NCI-H187 (cell line): ENCODE measurements at places on chromosomes 11 and 22.

- DNase-seq, result no peak
Measured at GRCh38 chr22:44337678-44338004, 24.9 kb upstream of the SHISAL1 start.

DNA sequence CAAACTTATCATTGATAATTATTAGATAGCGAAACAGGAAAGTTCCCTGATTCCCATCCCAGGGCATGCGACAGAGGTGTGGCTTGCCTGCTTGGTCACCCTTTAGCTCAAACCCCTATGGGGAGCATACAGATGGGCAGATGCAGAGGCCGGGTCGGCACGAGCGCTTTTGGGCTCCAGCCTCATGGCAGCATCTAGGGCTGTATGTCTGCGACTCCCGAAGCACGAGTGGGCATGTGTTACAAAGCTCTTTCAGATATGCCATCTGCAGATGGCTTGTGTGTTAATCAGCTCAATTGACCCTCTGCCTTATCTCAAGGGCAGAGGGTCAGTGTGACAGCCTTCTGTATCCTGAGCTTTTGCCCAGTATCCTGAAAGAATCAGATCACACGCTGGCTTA lies 2069.3 kb upstream of the RAG2 start:
- DNase-seq, result no peak

DNA sequence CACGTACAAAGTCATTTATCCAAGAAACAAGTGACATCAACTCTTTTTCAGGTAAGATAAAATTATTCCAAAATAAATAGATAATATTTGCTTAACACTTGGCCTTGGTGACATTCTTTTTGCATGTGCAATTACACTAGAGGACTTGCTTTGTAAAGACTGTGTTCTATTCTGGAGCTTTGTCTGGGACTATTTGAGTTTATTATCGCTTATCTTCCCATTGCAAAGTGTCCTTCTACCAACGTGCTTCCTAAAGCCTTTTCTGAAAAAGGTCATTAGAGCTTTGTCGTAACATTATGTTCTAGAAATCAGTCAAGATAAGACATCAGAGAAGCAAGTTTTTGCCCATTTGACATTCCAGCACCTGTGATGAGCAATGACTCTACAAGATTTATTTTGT lies 78.3 kb upstream of the MYO18B start:
- DNase-seq, result no peak

GRCh38 chr11:117185736-117186430 lies 7.3 kb downstream of the SIDT2 start:
- DNase-seq, result no peak

DNA sequence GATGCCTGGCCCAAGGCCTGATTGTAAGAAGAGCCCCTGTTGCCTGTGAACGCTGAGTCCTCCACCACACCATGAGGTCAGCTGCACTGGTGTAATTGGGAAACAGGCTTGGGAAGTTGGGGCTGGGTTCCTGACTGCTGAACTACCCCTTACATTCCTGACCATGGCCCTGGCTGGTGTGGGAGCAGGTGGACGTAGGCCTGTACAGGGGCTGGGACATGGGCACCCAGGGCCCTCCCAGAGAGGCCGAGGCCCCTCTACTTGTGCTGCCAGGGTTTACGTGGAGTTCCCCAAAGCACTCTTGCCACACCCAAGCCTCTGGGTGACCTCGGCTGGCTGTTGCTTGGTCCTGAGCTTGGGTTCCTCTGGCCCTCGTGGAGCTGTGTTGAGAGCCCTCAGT lies 5.4 kb downstream of the RELT start:
- no peak for DNase-seq

DNA sequence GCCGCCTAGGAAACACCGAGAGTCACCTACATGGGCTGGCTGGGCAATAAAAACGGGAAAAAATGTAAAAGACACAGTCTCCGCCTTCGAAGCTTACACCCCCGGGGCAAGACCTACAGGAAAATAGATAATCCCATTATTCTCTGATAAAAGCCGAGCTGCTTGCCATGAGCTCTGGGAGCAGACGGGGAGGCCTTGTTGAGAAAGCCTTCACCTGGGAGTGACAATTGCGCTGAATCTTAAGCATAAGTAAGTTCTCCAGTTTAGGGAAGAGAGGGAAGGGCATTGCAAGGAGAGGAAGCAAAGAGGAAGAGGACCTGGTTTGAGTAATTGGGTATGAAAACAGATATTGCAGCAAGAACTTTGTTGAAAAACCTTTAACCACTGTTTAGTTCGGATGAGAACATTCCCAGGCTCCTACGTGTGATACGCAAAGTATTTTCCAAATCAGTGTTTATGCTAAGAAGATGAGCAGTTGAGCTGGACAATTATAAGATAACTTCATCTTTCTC lies 813 bp upstream of the BTBD10 start:
- DNase-seq, result no peak

DNA sequence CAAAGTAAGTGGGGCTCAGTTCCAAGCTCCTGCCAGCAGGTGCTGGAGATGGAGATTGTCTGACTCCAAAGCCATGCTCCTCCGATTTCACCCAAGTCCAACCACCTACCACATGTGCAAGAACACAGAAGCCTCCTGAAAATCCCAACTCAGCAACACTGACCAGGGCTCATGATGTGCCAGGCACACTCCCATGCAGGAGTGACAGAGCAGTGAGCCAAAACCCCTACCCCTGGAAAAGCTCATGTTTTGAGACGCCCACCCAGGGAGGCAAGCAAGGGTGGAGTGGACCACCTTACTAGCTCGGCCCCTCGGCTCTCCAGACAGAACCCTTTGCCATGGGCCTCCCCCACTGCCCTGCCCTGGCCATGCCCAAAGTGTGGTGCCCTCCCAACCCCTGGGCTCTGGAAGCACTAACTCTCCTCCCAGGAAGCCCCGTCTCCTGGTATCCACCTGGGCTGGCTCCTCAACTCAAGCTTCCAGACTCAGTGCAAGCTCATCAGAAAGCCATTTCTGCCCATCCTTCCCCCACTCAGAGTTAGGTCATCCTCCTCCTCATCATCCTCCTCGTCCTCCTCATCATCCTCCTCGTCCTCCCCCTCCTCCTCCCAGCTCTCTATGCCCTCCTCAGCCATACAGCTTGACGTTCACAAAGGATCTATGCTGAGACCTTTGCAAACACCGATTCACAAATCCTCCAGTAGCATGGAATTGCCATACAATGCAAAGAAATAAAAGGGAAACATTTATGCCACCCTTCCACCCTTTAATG lies 154.9 kb downstream of the MPPED1 start:
- DNase-seq, result no peak

- DNase-seq, result no peak
Measured at GRCh38 chr11:121567995-121568394, 115.2 kb upstream of the SORL1-AS1 start.

- DNase-seq, result no peak
Measured at GRCh38 chr11:104522650-104523049, 358.7 kb upstream of the PDGFD start.

DNA sequence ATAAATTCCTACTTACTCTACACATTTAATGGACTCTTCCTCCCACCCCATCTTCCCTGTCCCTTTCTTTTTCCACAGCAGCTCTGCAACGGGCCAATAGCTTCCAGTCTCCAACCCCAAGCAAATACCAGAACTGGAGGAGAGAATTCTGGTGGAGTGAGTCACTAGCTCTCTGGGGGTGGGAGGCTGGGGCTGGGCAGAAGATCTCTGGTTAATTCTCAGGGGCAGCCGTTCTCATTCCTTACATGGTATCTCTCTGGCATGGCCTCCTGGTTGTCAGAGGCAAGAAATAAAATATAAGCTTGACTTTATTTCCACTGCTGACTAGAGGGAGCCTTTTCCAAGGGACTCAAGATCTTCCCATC lies 90.4 kb upstream of the PARVA start:
- no peak for DNase-seq

DNA sequence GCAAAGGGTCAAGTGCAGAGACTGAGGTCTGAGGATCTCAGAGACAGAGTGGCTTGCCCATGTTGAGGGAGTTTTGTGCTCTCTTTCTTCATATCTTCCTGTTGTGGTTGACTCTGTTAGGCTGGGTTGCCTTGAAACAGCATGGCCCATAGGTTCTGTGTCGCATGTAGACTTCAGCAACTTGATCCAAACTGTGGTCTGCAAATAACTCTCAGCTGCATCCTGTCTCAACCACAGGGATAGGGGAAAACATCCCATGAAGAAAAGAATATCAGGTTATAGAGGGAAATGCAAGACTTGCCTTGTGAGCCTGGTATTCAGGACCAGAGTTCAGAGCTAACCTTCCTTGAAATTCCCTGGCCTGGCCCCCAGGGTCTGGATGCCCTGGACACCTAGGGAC lies 69.4 kb downstream of the FLI1 start:
- no peak for DNase-seq

- DNase-seq, result no peak
Measured at GRCh38 chr11:94433049-94433448, 31.8 kb upstream of the GPR83 start.

GRCh38 chr22:45704648-45705047 lies 33.0 kb downstream of the ATXN10 start:
- no peak for DNase-seq

GRCh38 chr22:46795845-46796565 lies 33.6 kb downstream of the TBC1D22A start:
- DNase-seq, result no peak

DNA sequence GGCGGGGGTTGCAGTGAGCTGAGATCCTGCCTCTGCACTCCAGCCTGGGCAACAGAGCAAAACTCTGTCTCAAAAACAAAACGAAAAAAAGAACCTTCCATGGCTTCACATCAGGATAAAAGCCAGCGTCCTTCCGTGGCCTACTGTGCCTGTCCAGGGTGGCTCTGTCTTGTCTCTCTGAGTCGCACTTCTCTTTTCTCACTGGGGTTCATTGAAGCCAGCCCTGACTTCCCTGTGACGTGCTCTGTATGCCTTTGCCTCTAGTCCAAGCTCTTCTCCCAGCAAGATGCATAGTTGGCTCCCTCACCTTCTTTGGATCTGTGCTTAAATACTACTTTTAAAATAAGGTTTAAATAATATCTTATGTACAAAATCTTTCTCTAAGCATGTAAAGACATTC lies 11.6 kb downstream of the ATXN10 start:
- DNase-seq, result no peak

DNA sequence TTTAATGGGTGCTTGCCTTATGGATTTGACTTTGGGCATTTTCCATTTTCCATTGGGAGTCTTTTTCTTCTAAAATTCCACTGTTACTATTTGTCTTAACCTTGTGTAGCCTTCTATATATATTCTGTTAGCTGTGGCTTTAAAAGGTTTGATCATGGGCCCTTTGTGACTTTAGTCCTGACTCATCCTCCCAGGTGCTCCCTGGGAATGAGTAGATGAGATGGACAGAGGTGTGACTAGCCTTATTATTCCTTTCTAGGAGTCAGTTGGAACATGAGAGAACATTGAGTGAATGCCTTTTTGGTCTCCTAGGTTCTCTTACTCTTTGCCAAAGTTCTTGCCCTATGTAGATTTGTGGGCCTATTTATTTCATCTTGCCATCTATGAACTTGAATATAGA lies 39.0 kb downstream of the DDX10 start:
- no peak for DNase-seq

DNA sequence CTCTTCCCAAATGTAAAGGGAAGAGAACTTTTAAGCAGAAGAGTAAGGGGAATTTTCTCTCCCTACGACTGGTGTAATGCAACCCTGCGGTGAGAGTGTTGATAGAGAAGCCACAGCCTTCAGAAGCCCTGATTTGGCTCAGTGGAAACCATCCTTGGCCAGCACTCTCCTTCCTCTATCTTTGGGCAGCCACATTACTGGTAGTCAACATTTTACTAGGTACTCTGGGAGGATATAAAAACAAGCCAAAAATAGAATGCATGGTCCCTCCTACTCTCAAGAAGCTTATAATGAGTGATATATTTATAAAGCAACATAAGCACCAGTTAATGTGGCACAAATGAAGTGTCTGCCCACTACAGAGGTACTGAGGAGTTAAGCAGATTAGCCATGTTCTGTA lies 201.8 kb upstream of the NCAM1 start:
- DNase-seq, result no peak

- DNase-seq, result no peak
Measured at GRCh38 chr22:33023153-33023827, 34.9 kb downstream of the SYN3 start.

GRCh38 chr22:40791241-40791640 lies 27.9 kb downstream of the SLC25A17 start:
- DNase-seq, result no peak

DNA sequence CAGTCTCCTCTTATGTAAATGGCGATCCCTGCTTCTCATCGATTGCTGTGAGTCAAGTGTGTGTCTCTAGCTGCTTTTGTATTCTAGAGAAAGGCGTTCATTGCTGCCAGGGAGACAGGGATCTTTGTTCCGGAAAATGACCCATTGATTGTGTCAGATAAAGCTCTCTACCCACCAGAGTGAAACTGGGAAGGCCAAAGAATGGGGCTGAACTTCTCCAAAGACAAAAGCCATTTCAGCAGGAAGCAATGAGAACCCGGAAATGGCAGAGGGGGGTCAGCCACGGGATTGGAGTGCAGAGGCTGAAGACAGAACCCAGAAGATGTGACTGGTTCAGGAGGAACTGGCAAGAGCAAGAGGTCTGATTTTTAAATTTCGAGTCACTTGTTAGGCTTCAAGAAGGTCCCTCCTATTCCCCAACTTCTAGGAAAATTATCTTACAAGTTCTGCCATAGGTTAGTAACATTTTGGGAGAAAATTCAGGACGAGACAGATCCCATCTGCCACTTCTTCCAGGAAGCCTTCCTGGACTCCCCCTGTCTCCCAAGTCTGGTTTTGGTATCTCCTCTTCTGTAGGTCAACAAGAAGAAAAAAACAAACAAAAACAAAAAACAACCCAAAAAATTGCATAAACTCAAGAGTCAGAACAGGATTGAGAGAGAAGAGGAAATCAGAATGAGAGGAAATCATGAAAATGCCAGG lies 110.6 kb downstream of the NECTIN1 start:
- no peak for DNase-seq

- DNase-seq, result peak; percentile 45
Measured at GRCh38 chr11:20671856-20672546, 2.6 kb downstream of the NELL1 start.

GRCh38 chr11:120324932-120325810 lies at the start of gene TLCD5:
TSS of gene TLCD5 (plus strand) at chr11:120325299. CDS start at chr11:120327442, 2,143 bp downstream.
- DNase-seq, result no peak

DNA sequence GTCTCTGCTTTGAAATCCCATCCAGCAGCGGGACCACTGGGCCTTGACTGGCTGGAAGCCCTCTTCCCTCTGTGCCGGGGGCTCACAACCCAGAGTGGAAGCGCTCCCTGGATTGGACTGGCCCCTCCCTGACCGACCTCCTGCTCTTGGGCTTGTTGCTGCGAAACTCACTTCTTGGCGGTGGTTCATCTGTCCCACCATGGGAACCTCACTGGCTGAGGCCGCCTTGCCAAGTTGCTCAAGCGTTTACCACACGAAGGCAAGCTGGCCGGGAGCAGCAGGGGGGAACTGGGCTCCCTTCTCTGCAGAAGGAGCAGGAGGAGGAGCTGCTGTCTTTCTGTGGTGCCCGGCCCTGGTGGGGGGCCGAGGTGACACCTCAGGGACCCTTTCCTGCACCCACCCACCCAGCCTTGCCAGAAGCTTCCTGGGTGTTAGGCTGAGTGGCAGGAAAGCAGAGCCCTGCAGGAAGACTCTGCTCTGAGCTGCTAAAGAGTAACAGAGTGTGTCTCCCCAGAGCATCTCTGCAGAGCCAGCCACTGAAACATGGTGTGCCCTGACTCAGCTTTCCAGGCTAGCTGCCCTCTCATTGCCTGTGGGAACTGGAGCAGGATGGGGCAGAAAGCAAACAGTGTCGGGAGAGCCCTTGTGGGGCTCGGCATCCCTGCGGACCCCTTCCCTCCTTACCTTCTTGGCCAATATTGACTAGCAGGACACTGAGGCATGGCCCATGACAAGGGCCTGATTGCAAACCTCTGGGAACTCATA lies 88.5 kb upstream of the ALX4 start:
- DNase-seq, result no peak
